Activated T-helper 1 cell treated with anti-CD3 and anti-CD28 coated beads, Interleukin-2, amount 50 U/mL, for 16 hours (primary cell): ENCODE measurements at places on chromosomes 6 and 20.

GRCh38 chr20:43955750-43956191, 41.1 kb downstream of the TOX2 start:
- no peak for DNase-seq

- DNase-seq, result peak; percentile 37
These were observed 13.4 kb downstream of the FAM110A start for GRCh38 chr20:846894-847278.

DNA sequence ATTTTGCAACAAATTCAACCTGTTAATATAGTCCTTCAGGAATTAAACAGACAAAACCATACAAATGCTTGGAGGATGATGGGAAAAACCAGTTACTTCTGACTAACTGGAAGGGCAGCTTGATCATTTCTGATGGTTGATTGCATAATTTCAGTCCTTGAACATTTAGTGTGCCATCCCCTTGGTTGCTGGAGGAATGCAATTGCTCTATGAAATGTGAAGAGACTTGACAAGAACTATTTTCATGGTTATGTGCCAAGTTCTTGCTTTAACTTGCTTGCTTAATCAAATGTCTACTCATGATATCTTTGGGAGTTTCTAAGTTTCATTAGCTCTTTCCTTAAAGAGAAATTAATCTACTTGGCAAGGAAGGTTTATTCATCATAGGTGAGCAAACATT, 45.2 kb downstream of the ANKEF1 start:
- DNase-seq, result no peak

- DNase-seq, result no peak
These were observed 517.3 kb upstream of the PTCHD4 start for GRCh38 chr6:48628316-48628715.

GRCh38 chr6:83439201-83439600, 8.3 kb upstream of the ME1 start:
- DNase-seq, result no peak

DNA sequence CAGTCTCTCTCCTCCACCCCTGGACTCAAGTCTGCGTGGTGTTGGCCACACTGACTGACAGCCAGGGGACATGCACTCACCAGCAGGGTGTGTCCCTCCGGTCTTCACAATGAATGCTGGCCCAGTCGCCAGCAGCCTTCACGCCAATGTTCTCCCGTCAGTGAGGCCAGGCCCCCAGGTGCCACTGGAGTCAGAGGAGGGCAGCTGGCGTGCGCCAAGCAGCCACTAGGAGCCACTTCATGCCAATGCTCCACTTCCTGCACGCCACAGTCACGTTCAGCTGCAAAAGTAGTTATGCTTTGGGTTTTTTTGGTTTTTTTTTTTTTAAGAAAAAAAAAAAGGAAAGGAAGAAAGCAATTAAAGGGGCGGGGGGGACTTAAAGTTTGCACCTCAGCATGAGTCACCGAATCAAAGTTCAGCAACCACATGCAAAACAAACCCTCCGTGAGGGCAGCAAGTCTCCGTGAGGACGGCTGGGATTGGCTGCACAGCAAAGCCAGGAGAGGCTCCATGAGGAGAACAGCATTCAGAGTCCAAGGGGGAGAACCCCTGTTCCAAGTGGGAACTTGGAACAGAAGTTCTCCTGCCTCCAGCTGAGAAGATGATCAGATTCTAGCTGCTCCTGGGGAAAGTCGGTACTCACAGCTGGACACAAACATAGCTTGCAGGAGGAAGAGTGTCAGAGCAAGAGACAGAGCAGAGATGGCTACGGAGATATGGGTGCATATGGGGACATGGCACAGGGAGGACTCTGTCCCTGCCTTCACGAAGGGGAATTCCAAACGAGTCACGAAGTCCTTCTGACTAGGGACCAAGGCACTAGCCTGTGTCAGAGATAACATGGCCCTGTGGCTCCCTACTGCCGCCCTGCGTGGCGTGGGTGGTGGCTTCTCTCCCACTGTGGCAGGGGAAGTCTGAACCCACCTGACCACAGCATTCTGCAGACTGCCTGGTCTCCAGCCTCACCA, at the start of gene ZC3H12D:
Gene ZC3H12D (minus strand): TSS at position 282 of the 968 bp plus-strand sequence. CDS start 10,471 bp downstream, outside the sequence.
- DNase-seq, result peak; percentile 62

DNA sequence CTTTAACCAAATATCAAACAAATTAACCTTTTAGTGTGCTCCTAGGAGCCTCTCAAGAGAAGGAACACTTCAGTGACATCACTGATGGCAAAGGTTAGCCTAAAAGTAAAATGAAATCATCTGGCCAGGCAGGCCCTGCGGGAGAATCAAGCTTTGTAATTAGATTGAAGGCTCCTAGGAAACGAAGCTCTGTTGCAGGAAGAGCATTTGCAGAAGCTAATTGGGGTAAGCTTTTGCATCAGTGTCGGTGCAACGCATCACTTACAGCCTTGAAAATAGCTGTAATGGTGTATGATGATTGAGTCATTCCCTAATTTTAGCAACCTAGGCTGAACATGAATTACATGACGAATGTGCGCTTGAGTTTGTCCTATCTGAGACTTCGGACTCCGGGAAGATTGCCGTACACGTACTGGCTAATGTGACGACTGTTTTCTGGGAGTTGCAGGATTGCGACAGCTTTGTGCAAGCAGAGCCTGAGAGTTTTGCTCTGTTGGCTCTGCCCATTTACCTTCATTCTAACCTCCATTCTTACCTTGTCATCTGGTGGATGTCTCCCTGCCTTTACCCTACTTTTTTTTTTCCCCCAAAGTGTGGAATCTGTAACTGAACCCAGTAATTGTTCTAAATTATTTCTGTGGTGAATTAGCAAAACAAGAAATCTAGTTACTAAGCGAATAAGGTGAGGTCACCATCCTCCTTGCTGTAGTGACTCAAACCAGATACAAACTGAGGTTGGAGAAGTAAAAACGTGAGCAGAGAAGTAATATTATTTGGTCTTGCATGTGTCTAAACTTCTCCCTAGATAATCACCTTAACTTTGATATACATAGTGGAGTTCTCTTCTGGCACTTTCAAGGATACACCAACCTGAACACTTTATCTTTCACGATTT, 675.9 kb upstream of the CITED2 start:
- no peak for DNase-seq

DNA sequence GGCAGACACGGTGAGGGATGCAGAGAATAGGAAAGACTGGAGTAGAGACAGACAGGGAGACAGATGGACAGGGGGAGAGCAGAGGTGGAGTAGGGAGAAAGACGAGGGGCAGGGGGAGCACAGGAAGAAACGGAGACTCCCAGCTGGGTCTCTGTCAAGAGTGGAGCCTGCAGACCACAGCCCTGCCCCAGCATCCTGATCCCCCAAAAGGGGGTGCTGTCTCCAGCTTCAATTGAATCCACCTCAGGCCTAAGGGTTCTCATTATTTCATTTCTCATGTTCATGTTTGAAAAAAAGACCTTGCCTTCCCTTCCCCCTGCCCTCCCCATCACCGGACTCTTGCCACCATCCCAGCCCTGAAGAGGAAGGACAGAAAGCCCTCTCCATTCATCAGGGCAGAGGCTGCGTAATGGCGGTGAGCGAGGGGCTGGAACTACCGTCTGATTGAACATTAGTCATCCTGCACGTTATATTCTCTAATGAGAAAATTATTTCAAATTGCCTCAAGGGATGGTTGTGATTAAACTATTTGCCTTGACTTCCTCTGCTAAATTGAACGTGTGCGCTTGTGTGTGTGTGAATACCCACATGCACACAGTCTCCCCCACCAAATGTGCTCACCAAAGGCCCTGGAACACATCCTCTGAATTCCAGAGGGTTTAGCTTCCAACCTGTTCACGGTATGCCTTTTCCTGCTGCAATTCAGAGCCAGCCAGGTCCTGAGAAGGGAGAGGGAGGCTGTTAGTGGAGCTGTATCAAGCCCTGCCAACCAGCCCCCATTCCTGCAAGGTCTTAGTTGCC, 98.3 kb downstream of the CDC5L start:
- no peak for DNase-seq

DNA sequence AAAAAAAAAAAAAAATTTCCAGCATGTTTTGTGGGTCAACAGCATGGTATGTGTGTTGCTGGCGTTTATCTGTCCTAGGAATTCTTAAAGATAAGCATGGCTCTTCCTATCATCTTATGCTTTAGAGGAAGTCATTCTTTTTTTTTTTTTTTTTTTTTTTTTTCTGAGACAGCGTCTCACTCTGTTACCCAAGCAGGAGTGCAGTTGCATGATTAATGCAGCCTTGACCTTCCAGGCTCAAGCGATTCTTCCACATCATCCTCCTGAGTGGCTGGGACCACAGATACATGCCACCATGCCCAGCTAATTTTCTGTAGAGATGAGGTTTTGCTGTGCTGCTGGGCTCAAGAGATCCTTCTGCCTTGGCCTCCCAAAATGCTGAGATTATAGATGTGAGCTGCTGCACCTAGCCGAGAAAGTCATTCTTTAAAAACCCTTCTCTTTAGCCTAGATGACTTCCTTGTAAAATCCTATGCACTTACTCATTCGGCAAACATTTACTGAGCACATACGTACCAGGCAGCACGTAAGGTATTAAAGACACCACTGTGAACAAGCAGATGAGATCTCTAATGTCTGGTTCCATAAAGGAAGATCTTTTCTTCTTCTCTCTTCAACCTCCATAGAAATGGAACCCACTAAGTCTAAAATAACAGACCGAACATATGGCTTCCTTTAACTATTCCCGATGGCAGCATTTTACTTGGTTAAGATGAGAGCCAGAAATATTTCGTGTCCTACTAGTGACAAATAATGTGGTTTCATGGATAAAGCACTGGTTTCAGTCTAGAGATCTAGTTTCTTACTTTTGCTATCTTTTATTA, 122.4 kb downstream of the RIN2 start:
- no peak for DNase-seq
